Muscle of back (tissue), 13 donors: ENCODE measurements at places on chromosomes 2 and 18.

DNA sequence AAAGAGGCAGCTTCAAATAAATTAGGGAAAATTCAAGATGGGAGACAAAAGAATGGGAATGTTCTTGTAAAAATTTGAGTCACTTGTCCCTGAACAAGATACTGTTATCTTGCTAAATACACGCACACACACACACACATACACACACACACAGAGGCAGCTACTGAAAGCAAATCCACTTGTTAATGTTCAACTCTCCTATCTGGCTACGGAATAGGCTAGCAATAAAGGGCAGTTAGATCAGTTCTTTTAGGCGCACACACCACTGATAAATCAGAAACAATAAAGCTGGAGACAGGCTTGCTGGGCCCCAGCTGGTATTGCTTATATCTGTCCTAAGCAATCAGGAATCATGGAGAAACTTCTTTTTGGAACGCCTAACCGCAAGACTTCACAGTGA lies 461.6 kb downstream of the BCL11A start:
- DNase-seq, result no peak

GRCh38 chr2:216830346-216830745 lies 29.5 kb downstream of the TNP1 start:
- DNase-seq, result no peak

- peak; percentile 82 for DNase-seq
Measured at GRCh38 chr18:49127471-49128190, 176.9 kb upstream of the SMAD7 start.

DNA sequence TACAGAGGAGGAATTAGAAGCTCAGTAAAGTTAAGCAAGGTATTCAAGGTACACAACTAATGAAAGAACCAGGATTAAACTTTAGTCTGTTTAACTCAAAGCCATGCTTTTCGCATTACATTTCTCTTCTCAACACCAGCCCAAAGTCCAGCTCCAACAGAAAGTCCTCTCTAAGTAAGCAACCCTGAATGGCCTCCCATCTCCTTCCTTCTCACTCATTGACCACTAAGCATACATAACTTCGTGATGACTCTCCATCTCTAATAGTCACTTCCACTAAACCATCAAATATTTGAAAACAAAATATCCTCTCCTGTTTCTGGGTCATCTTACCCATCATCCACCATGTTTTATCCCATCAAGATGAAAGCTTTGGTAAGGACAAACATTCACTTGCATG lies 219.8 kb downstream of the RAD51AP2 start:
- DNase-seq, result no peak
